NCI-H146 (cell line): ENCODE measurements at places on chromosomes 16 and 17.

GRCh38 chr16:2883458-2883908 lies 468 bp downstream of the FLYWCH2 start:
- DNase-seq, result peak; percentile 41

DNA sequence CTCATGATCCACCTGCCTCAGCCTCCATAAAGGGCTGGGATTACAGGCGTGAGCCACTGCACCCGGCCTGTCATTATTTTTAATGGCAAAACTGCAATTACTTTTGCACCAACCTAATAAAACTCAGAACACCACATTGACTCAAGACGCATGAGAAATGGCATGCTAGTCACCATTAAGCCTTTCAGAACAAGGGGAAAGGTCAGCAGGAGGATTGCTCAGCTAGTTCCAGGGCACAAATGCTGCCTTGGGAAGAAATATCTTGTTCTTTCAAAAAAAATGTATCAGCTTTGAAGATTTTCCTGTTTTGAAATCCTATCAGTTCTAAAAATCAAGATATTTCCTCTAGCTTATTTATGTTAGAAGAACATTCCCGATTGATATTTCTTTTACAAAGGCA lies 32.4 kb upstream of the CDYL2 start:
- no peak for DNase-seq

- no peak for DNase-seq
Measured at GRCh38 chr16:57112403-57113041, 20.1 kb downstream of the CPNE2 start.

GRCh38 chr16:24151482-24151939 lies 104.6 kb upstream of the CACNG3 start:
- no peak for DNase-seq

- DNase-seq, result no peak
Measured at GRCh38 chr17:82313195-82314011, 4.0 kb downstream of the CD7 start.

GRCh38 chr17:7184647-7185046 lies 5.5 kb upstream of the ASGR1 start:
- no peak for DNase-seq

GRCh38 chr16:47721006-47721637 lies 260.0 kb downstream of the PHKB start:
- DNase-seq, result no peak

DNA sequence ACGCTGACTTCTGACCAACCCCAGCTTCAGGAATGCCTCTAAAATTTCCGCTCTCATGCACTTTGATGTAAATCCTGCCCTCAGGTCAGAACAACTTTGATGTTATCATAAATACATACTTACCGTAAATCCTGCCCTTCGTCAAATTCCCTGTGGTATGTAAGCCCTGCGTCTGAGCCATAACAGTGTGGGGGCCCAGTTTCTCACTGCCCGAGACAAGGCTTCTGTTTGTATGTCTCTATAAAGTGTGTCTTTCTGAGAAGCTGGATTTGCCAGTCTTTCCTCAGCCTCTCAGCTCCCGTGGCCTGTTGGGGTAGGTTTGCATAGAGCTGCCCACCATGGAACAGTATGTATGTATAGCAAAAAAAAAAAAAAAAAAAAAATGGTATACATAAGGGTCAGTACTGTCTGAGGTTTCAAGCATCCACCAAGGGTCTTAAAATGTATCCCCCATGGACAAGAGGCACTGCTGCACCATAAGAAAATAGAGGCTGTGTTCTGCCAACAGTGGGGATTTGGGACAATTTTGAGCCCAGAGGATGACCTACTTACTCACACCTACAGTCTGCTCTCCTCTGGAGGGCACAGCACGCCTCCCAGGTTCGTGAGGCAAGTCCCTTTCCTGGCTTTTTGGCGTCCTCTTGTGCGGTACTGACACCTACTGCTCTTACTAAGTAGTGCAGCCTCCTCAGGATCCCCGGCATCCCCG lies 17.5 kb downstream of the PRMT7 start:
- peak; percentile 78 for DNase-seq

DNA sequence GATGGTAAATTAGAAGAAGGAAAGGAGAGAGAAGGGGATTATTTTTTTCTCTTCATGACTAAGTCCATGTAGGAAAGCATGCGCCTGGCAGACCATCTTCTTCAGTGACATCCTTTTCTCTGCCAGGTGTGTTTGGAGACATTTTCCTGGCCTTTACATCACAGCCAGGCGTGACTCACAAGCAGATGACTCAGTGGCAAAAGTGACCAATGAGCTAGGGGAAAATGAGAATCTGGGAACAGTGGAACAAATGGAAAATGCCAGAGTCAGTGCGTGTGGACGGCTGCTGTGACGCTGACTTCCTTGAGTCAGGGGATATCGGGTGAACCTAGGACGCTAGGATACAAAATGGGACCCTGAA lies 9.4 kb downstream of the KIAA0513 start:
- DNase-seq, result no peak

DNA sequence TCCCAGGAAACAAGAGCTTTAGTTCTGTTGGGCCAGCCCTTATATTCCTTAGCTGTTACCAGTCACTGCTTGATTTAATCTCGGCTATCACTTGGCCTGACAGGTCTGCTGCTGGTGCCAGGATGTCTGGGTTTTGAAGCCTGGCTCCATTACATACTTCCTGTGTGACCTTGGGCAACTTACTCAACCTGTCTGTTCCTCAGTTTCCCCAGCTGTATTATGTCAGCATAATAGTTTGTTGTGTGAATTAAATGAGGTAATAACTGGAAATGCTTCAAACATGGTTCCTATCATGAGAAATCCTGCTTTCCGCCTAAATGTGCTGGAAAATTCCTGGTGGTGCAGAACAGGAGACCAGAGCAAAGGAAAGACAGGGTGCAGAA lies 50.6 kb upstream of the STH start:
- no peak for DNase-seq

GRCh38 chr17:36529121-36529520 lies 5.5 kb downstream of the MYO19 start:
- DNase-seq, result no peak

DNA sequence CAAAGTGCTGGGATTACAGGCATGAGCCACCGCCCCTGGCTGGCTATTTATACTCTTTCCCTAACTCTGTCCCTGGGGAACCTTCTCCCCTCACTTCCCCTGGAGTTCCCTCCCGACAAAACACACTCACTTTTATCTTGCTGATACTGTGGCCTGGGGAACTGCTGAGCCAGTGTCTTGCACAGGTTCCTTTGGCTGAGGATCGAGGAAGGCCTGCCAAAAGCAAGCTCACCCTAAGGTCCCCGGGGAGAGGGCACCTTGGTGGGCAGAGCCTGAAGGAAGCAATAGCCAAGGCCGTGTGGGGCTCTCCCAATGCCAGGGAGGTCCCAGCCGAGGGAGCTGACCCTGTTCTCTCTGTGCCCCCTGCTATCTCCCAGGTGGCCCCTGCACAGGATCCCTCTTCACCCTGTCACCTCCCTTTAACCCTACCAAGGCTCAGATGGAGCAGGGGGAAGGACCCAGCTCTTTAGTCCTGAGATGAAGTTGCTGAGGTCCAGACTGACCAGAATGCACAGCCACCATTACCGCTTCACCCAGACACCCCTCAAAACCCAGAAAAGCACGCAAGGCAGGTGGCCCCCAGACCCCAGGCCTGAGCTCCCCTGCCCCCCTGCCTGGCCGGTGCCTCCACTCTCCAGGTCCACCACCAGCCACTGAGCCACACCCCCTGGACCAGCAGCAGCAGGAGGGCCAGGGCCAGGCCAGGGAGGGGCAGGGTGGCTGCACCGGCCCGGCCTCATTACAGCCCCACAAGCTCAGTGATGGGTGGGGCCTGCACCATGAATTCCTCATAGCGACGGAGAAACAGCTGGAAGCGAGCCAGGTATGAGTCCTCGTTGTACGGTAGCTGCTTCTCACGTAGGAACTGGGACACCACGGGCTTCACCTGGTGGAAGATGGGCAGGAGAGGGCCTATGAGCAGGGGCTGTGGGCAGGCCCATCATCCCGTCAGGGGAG lies 5.1 kb upstream of the FDXR start:
- peak; percentile 38 for DNase-seq

- DNase-seq, result no peak
Measured at GRCh38 chr17:51590071-51590656, 329.8 kb downstream of the UTP18 start.

- DNase-seq, result no peak
Measured at GRCh38 chr17:74970395-74970794, 2.2 kb downstream of the HID1 start.

GRCh38 chr17:47652570-47652969 lies 2.9 kb downstream of the KPNB1 start:
- DNase-seq, result no peak

- no peak for DNase-seq
Measured at GRCh38 chr16:85704900-85705846, 16.4 kb upstream of the GINS2 start.

- no peak for DNase-seq
Measured at GRCh38 chr16:47198180-47198575, 54.4 kb upstream of the NETO2 start.

GRCh38 chr17:44352828-44353671 lies 7.9 kb downstream of the GRN start:
- no peak for DNase-seq

DNA sequence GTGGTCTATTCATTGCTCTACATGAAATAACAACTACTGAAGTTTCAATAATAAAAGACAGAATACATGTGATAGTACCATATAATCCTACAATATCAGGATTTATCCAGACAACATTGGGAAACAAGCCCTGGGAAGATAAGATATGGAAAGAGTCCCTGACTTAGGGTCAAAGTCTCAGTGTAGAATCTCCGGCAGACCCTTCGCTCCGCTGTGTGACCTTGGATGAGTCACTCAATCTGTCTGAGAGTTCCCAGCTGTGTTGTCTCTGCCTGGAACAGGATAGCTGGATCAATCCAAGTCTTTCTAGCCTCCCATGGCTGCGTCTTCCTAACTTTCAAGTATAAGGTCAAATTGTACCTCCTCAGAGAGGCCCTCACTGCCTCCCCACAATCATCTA lies 335.9 kb downstream of the TMEM114 start:
- DNase-seq, result no peak

DNA sequence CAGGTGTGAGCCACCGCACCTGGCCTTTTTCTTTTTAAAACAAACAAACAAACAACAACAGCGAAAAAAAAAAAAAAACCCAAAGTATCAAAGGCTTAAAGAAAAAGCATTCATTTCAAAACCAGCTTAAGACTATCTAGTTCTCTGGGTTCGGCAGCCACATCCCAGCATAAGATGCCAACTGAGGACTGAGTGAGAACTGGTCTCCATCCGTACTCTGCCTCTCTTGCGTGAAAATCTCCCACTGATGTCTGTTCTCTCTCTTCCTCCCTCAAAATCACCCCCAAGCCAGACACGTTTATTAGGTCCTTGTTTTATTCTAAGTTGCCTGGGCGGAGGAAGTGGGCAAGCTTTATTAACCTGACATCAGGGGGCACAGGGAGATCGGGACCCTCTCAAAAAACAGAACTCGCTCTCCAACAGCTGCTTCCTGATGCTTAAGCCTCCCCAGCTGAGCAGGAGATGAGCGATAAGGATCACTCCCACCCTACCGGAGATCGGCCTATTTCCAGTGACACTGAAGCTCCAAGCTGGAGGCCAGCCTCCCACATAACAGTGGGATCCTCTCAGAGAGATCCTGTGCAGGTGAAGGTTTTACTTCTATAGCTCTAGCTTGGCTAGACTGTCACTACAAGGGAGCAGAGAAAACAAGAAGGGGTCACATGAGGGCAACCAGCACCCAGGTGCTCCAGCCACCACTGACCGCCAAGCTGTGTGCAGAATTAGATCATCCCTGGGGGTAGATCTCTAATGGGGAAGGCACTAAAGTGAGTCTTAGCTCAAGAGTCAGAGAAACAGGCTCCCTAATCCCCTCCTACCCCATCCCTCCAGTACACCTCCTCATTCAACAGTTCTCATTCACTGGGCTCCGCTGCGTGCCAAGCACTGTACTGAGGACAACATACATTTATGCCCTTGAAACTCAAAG lies 13.6 kb downstream of the CDC42EP4 start:
- no peak for DNase-seq
